Occipital lobe (tissue), 3 donors: ENCODE measurements at places on chromosomes 4 and X. TPM values are rescaled to one million over a fixed set of nuclear protein-coding genes. Genes with fewer than 3 reads are reported as not detected.

The COPS4 gene
- 155 TPM for total RNA-seq

- no peak for DNase-seq
Measured at GRCh38 chr4:143455211-143455610, 58.3 kb upstream of the SMARCA5 start.

The CHM gene
- total RNA-seq: 42.1 TPM

The GDPD2 gene
- total RNA-seq: 2.5 TPM

GRCh38 chrX:71928856-71929255, 18.2 kb downstream of the NHSL2 start:
- DNase-seq: no peak

DNA sequence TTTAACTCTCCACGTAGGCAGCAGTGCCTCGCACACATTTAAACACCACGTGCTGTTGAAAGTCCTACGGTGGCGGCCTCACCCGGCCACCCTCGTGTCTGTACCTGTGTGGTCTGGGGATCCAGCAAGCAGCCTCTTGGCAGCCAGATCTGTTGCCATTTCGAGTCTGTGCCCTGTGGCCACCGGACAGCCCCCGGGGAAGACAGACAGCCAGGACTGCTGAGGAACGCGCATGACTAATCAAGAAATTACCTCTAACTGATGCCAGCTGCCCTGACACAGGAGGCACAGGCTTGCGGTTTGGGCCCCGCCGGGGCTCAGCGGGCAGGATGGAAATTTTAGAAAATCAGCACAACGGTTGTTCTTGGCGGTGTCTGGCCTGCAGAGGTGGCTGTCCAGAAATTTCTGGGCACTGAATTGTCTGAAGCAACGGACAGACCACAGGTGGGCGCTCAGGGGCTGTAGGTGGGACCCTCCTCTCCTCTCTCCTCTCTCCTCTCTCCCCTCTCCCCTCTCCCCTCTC, 15.6 kb upstream of the ASMTL start:
- DNase-seq: no peak

GRCh38 chr4:41561244-41561643, 23.3 kb downstream of the LIMCH1 start:
- DNase-seq: no peak

- DNase-seq: no peak
Measured at GRCh38 chrX:12679522-12679921, 111.7 kb upstream of the PRPS2 start.

The CLGN gene
- total RNA-seq: 3.4 TPM

DNA sequence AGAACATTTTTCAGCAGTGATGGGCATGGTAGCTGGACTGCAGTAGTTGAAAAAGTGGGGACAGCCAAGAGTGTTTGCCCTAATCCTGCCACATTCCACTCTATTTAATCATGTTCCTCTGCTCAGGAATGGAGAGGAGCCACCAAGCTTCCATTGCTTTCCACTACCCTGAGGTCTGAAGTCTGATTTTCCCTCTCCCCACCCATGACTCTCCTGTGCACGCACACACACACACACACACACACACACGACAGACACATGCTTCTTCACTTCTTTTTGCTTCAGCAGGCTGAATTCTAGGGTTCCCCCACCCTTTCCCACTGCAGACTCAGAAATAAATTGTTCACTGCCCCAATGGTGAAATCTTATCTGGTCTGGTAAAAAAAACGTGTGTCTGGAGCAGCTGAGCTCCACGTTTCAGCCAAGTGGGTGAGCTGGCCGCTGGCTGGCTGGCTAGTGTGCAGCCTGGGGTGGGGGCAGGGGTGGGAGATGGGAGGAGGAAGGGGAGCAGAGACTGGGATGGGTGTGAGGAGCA, 142.7 kb upstream of the NALF2 start:
- DNase-seq: no peak
